ENCODE measurements at places on chromosomes 12 and 14. TPM values are rescaled to one million over a fixed set of nuclear protein-coding genes. Genes with fewer than 3 reads are reported as not detected.

GRCh38 chr14:52711666-52712065, 4.7 kb downstream of the PSMC6 start:
- H3K4me3 ChIP-seq = no peak overlapping the region
- no peak for DNase-seq
- H3K27me3 ChIP-seq = no peaks in the 10 kb centered on the region

GRCh38 chr14:101736071-101736470, 25.4 kb upstream of the PPP2R5C start:
- H3K27me3 ChIP-seq = no peaks in the 10 kb centered on the region
- no peak for DNase-seq
- no peak overlapping the region for H3K4me3 ChIP-seq
- no peak overlapping the region for H3K27ac ChIP-seq
- H3K4me1 ChIP-seq = peaks cover 31% of the 10 kb centered on the region
- H3K36me3 ChIP-seq = peaks cover 2% of the 10 kb centered on the region

DNA sequence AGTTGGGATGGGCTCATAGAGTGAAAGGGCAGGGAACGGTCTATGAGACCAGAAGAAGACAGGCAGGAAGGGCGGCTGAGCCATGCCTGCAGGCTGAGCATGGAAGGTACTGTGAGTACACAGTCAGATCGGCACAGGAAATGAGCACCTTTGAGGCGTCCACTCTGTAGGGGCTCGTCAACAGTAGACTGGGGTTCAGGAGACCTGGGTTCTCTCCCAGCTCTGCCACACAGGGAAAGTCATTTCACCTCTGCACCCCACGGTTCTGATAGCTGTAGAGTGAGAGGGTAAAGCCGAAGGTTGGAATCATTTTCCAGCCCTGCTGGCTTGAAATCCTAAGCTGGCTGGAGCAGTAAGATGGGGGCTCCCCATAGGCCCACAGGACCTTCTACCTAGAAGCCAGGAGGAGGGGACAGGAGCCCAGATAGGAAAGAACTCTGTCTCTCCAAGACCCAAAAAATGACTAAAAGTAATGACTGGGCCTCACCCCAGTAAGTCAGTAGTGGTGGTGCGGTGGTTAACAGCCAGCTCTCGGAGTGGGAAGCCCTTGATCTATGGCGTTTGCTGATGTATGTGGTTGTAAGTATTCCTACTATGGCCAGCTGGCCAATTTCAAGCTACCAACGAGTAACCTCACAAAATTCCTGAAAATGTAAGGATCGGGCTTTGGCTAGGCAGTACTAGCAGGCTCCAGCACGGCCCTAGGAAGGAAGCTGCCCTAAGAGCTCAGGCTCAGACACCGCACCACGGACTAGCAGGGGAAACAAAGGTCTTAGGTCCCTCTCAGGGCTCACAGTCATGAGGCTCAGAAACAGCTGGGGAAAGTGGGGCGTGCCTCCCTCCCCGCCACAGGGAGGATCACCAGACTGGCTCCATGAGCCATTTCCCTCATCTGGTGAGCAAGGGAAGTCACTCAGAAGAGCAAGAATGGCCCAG, 10.3 kb upstream of the CD27 start:
- H3K4me3 ChIP-seq = peak overlapping the region; percentile 34
- peak; percentile 85 for DNase-seq
- H3K27me3 ChIP-seq = no peaks in the 10 kb centered on the region
- H3K27ac ChIP-seq = peak overlapping the region; percentile 77
- H3K36me3 ChIP-seq = no peaks in the 10 kb centered on the region

- DNase-seq = no peak
- H3K27ac ChIP-seq = no peak overlapping the region
- H3K36me3 ChIP-seq = no peaks in the 10 kb centered on the region
- H3K4me1 ChIP-seq = no peaks in the 10 kb centered on the region
- no peak overlapping the region for H3K4me3 ChIP-seq
These were observed 128.8 kb upstream of the OR4E1 start for GRCh38 chr14:21802441-21802840.

GRCh38 chr14:73752297-73752992, 38.3 kb upstream of the PNMA1 start:
- peaks cover 92% of the 10 kb centered on the region for H3K4me1 ChIP-seq
- H3K27ac ChIP-seq = peak overlapping the region; percentile 96
- DNase-seq = peak; percentile 78
- H3K36me3 ChIP-seq = peaks cover 16% of the 10 kb centered on the region
- H3K4me3 ChIP-seq = peak overlapping the region; percentile 87

GLT1D1 gene
- total RNA-seq = 2.2 TPM

SMOC1 gene
- total RNA-seq = not detected

BICDL1 gene
- 148 TPM for total RNA-seq

All from activated CD4-positive, alpha-beta T cell treated with anti-CD3 and anti-CD28 coated beads, Interleukin-2, amount 10 ng/mL, durations not matched to agents 24 days and 14 days (primary cell).